ENCODE measurements at places on chromosomes 11 and 22. TPM values are rescaled to one million over a fixed set of nuclear protein-coding genes. Genes with fewer than 3 reads are reported as not detected.
A peak's percentile ranks its signal among the peaks of the same experiment; 100 is the strongest.

The OR2AT4 gene
- total RNA-seq = 2.0 TPM

The SPTBN2 gene
- 6.6 TPM for total RNA-seq

DNA sequence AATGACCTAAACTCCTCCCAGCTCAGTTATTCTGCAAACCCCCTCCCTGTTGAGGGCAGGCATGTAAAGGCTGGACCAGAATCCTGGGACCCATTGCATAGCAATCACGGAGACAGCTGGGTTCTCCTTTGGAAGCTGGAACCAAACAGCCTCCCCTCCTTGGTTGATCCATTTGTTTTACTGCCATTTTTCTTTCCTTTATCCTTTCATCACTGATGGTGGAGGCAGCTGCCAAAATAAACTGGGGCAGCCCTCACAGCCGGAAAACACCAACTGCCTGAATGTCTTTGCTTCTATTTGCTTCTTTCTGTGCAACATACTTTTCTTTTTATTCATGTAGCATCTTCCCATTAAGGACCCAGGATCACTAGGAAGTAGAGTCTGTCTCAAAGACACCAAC is 150.0 kb upstream of the SYT13 start:
- no peak for DNase-seq

The GNG3 gene
- 1.4 TPM for total RNA-seq

DNA sequence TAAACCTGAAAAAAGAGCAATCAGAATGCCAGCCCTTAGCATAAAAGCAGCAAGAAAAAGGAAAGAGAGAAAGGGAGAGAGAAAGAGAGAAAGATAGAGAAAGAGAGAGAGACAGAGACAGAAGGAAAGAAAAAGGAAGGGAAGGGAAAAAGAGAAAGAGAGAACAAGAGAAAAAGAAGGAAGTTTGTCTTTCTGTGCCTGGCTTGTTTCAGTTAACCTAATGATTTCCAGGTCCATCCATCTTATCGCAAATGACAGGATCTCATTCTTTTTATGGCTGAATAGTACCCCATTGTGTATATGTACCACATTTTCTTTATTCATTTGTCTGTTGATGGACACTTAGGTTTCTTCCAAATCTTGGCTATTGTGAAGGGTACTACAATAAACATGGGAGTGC is 230.8 kb downstream of the GUCY1A2 start:
- no peak for DNase-seq

DNA sequence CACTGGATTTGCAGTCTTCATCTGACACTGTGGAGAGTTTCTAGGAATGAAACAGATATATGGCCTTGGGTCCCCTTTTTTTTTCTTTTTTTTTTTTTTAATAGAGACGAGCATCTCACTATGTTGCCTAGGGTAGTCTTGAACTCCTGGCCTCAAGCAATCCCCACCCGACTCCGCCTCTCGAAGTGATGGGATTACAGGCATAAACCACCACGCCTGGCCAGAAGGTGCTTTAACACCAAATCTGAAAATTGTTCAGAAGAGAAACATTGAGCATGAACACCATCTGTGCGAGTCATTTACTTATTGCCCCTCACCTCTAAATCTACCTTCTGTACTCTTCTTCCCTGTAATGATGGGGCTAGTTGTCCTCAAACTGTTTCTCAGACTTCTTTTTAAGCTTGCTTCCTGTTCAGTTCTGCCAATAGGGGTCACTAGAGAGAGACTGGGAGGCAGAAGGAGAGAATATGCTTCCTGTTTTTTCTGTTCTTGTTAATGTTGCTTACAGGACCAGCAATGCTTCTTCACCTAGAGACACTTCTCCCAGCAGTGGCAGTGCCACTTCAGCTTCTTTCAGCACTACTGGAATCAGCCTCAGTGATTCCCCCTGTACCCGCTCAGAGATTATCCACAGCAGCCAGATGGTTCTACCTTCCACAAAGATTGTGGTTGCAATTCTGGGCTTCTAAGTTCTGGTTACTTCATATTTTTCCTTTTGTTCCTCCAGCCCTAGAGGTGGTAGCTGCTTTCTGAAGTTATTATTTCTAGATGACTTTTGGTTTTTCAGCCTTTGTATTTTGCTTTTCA is 20.8 kb upstream of the ZBED5 start:
- no peak for DNase-seq

The SHISAL1 gene
- 2.1 TPM for total RNA-seq

DNA sequence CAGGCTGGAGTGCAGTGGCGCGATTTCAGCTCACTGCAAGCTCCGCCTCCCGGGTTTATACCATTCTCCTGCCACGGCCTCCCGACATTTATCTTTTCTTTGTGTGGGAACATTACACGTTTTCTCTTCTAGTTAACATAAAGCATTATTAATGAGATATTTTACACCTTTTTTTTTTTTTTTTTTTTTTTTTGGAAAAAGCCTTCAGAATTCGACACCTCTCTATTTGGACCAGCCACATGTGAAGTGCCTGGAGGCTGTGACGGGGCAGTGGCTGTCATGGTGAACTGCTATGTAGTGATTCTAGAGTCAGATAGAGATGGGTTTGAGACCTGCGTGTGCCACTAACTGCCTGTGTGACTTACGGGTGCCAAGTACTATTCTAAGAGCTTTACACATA is 64.3 kb downstream of the SMIM38 start:
- DNase-seq = peak; percentile 27

DNA sequence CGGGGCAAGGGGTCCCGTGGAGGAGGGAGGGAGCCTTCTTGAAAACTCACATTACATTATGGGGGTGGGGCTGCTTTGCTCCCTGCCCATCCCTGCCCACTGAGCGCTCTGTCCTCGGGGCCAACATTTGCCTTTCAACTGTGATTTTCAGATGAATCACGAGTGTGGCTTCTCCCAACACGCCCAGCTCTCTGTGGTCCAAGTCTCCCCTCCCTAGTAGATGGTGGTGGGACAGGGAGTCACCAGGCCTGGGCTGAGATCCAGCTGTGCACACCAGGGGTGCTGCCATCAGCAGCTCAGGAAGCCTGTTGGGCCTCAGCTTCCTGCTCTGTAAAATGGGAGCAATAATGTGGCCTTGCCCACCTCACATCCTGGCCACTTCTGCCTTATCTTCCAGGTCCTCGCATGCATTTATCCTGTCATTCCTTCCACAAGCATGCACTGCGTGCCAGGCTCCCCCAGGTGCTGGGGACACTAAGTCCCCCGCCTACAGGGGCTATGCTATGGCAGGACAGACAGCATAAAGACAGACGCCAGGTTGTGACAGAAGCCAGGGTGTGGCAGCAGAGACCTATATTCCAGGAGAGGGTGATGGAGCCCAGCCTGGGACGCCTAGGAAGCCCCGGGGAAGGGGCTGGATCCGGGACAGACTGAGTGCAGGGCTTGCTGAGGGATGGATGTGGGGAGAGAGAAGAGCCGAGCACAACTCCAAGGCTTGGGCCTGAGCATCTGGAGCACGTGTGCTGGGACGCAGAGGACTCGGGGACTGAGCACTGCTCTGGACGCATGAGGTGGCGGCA is 30.5 kb downstream of the NFAM1 start:
- no peak for DNase-seq

GRCh38 chr22:37404091-37404490 is 23.2 kb downstream of the ELFN2 start:
- no peak for DNase-seq

The SYT13 gene
- not detected for total RNA-seq

DNA sequence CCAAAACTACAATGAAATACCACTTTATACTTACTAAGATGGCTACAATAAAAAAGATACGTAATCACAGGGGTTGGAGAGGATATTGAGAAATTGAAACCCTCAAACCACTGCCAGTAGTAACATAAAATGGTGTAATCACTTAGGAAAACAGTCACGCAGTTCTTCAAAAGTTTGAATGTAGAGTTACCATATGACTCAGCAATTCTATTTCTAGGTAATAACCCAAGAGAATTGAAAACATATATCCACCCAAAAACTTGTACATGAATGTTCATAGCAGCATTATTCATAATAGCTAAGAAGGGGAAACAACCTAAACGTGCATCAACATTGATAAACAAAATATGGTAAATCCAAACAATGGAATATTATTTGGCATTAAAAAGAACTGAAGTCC is 24.4 kb upstream of the PSMA1 start:
- no peak for DNase-seq

- no peak for DNase-seq
Observed at GRCh38 chr22:33451866-33452469, 393.8 kb upstream of the SYN3 start.

DNA sequence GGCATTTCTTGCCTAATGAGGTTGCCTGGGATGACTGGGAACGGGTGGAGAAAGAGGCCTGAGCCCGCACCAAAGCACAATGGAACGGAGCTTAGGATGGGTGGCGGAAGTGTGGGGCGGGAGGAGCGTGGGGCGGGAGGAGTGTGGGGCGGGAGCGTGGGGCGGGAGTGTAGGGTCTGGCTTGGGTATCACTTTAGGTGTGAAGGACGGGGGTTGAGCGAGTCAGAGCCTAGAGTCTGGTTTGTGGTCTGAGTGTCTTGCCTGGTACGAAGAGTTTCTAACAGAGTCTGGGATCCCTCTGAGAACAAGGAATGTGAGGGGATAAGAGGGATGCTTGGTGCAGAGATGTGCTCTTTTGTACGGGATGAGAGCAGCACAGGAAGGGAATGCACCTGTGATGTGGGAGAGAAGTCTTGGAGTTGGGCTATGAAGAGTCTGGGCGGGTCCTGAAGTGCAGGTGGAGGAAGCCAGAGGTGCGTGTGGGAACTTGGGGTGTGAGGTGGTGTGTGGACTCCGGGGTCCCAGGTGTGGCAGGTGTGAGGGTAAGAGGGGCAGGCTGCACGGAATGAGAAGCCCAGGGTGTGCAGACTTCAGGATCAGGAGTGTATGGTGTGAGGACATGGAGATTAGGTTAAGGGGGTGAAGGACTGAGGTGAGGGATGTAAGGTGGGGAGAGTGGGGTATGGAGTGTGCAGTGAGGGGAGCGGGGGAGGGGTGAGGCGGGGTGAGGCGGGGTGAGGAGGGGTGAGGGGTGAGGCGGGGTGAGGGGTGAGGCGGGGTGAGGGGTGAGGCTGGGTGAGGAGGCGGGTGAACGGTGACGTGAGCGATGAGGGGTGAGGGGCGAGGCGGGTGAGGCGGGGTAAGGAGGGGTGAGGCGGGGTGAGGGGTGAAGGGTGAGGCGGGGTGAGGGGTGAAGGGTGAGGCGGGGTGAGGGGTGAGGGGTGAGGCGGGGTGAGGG is 1.0 kb downstream of the SYCE3 start:
- DNase-seq = no peak

The OR52E8 gene
- total RNA-seq = not detected

The CATSPERZ gene
- total RNA-seq = not detected

DNA sequence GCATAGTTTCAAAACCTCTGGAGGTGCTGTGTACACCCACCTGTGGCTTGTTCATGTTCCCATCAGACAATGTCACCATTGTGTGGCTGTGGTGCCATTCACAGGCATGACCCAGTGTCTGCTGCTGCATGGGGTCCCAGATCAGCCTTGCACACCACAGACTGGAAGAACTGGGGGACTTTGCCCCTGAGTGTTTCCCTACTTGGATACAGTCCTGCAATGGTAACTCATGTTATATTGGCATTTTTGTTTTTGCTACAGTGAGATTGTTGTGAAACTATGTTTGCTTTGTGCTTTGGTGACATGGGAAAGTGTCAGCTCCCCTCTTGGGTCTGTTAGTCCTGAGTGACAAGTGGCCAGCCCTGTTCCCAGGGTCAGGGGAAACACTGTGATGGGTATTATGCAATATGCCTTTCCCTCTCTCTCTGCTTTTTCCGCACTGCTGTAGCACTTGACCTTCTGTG is 108.8 kb downstream of the NAV2 start:
- DNase-seq = no peak

DNA sequence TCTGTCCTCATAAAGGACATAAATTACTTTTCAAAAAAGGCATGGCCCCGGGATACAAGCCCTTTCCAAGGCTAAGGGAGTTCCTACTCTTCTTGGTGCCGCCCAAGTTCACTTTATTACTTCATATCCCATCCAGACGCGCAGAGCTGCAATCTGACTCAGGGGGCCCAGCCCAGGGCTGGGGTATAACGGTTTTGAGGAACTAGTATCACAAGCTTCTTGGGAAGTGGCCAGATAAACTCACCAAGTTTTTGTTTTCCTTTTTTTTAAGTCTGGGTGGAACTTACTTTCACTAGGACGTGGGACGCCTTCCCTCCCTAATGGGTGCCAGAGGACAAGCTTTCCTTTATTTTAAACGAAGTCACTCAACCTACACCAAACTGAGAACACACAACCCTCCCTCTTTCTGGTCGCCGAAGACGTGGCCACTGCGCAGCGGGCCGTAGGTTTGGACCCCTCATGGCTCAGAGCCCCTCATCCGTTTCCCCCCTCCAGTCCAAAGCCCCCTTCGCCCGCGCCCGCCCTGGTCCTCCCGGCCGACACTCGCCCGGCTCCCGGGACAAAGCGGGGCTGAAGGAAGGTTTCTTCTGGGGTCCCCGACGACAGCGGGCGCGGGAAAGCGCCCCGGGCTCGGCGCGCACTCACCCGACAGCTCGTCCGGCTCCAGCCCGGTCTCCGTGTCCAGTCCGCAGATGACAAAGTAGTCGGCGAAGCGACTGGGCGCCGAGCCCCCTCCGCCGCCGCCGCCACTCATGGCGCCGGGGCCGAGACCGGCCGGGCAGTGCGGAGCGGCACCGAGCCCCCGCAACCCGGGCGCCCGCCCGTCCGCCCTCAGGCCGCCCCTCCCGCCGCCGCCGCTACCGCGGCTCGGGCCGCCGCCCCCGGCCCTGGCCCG is 587 bp downstream of the DENND5A start:
- DNase-seq = peak; percentile 77

GRCh38 chr11:43923406-43924111 is 18.9 kb upstream of the C11orf96 start:
- DNase-seq = no peak

DNA sequence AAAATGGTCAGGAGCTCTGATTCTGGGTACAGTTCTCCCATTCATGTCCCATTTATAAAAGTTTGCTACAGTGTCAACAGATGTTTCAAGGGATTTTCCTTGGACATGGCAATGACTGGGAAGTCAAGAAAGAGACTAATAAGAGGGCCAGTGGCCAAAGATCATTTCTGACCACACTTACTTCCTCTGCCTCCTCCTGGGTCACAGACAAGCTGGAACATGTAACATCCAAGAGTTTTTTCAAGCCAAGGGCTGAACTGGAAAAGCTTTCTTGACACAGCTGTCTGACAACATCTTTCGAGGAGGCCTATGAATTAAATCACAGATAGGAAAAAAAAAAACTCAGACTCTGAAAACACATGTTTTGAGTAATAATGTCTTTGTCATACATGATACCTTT is 8.7 kb downstream of the COMMD9 start:
- no peak for DNase-seq

The MS4A3 gene
- total RNA-seq = 1.4 TPM

The EIF3F gene
- total RNA-seq = 164 TPM

All from sciatic nerve (tissue), 2 donors.